ENCODE measurements at places on chromosomes 2 and 18. TPM values are rescaled to one million over a fixed set of nuclear protein-coding genes. Genes with fewer than 3 reads are reported as not detected.

The ANKRD30B gene
- polyA plus RNA-seq: not detected

GRCh38 chr18:23250893-23251656 lies 115.8 kb downstream of the CABLES1 start:
- DNase-seq: no peak

- no peak for DNase-seq
These were observed 118.7 kb downstream of the EPB41L3 start for GRCh38 chr18:5424903-5425664.

- DNase-seq: no peak
These were observed 19.8 kb downstream of the MPHOSPH10 start for GRCh38 chr2:71150082-71150816.
